Activated T-helper 1 cell treated with anti-CD3 and anti-CD28 coated beads, Interleukin-12 subunit alpha, Interleukin-12 subunit beta, Interleukin-2, Interleukin-4 antibody, amounts not matched to agents 30 ng/mL and 10 ng/mL and 1 ng/mL, durations not matched to agents 14 hours and 24 hours and 36 hours (primary cell): ENCODE measurements at places on chromosomes 6 and 20.

GRCh38 chr20:9458138-9458796 lies 56.1 kb upstream of the LAMP5 start:
- DNase-seq, result no peak

GRCh38 chr6:134247231-134247833 lies 70.6 kb downstream of the SGK1 start:
- peak; percentile 82 for DNase-seq

GRCh38 chr6:45657226-45657625 lies 279.5 kb upstream of the SUPT3H start:
- no peak for DNase-seq

- no peak for DNase-seq
Measured at GRCh38 chr6:81785377-81785776, 32.9 kb upstream of the TENT5A start.

DNA sequence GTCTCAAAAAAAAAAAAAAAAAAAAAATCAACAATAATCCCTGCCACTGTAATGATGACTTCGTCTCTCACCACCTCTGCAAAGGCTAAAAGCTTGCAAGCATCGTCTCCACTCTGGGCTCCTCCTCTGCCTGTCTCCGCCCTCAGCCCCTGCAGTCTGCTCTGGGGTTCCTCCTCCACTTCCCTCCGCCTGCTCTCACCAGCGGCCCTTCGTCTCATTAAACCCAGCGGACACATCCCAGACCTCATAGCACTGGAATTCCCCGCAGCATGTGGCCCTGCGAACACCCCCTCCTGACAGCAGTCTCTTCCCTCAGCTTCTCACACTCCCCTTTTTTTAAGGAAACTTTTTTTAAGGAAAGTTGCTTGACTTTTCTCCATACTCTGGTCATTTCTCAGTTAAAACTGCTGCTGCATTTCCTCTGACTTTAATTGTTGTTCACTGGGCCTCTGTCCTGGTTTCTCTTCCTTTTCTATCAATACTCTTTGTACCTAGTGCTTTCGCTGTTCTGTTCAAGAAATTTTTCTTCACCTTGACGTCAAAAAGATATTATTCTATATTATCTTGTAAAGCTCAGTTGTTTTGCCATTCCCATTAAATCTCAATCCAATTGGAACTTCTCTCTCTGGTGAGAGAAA lies 70.9 kb upstream of the PLEKHG1 start:
- DNase-seq, result no peak

DNA sequence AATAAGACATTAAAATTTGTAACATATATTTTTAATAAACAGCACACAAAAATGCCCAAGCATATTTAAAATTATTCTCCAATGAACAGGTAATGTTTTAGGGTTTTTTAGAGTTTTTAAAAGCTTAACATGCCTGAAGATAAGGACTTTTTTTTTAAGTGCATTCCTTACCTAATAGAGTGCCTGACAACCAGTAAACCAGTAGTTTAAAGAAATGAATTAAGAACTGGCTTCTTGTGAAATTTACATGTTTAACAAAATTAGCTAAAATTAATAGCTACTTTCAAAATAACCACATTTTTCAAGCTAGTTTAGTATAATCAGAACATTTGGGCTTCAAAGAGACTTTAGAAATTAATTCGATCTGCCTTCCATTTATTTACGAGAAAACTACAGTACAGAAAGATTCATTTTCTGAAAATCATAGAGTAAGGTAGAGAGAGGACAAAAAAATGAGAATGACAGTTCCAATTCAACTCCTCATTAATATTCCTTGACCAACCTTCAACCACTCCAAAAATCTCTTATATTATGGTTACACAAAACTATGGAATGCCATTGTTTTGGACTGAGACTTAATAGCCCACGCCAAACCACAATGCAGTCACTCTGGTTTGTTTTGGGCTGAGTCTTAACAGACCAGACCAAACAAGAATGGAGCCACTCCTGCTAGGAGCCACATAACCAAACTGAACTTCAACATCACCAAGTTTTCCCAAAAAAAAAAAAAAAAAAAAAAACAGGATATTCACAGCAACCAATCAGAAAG lies 5.7 kb upstream of the PLN start:
- no peak for DNase-seq

DNA sequence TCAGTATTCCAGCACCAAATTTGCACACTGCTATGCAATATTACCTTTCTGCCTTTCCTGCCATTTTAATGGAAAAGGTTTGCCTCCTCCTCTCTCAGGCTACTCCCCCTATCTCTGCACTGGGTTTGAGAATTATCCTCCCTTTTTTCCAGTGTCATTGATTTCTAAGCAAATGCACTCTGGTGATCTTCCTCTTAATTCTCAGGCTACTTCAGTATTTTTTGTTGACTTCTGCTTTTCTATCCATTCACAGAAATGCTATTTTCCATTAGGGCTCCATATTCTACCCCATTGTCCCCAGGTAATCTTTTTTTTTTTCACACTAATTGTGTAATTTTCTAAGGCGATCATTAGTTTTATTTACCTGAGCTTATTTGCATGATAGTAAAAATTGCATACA lies 144.0 kb downstream of the GJA1 start:
- no peak for DNase-seq

- peak; percentile 21 for DNase-seq
Measured at GRCh38 chr6:149864578-149865535, 698 bp upstream of the LRP11 start.

- DNase-seq, result no peak
Measured at GRCh38 chr20:39702701-39703349, 740.7 kb downstream of the DHX35 start.

GRCh38 chr6:96562886-96563285 lies at the start of gene FHL5:
Gene FHL5, plus strand, starts transcription at chr6:96563128. Its CDS starts 40,486 bp downstream, at chr6:96603614.
- no peak for DNase-seq

- no peak for DNase-seq
Measured at GRCh38 chr6:2980465-2980855, 9.1 kb upstream of the SERPINB6 start.

- DNase-seq, result peak; percentile 16
Measured at GRCh38 chr6:44049163-44049988, 77.9 kb downstream of the MRPL14 start.

DNA sequence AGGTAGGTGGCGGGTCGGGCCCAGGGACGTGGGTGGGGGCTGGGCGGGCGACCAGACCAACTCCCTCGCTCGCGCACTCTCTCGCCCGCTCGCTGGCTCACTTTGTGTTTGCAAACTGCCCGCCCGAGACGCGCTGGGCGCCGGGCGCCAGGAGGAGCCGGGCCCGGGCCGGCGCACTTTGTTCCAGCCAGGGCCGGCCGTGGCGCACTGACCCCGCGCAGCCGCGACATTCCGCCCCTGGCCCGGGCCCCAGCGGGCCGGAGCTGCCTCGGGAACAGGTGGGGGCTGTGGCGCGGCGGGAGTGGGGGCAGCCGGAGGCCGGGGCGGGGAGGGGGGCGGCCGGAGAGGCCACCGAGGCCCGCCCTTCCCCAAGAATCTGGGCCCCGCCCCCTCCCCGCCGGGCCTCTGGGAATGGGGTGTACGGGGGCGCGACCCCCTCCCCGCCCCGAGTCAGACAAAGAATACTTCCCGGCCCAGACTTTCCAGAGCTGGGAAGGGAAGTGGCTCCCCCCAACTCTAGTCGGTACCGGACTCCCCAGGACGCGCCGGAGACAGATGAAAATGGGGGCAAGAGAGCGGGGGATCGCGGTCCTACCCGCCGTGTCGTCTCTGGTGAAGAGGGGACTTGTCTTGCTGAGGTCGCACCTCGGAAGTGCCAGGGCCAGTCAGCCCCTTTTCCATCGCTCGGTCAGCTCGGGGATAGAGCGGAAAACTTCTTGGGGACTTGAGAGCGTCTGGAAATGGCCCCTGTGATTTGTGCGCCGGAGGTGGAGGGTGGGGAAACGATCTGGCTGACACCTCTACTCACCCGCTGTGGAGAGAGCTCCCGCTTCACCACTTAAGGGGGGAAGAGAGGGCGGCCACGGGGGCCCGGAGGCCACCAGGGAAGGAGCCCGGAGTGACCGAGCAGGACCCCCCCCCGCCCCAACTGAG lies 951 bp downstream of the FOXP4 start:
- no peak for DNase-seq

DNA sequence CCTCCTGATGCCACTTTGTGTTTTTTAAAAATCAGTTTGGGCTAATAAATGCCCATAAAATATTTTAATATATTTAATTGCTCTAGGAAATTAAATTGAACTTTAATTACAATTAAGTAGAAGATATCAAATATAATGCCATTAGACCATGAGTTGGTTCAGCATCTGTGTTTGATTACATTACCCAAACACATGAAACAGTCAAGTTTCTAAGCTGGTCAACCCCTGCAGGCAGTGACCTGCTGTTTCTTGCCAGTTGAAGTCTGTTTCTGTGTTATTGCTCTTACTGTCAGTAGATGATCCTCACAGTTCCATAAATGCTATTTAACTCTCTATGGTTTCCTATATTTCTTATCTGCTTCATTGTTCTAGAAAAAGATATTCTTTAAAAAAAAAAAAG lies 9.7 kb upstream of the TENT5A start:
- no peak for DNase-seq

- no peak for DNase-seq
Measured at GRCh38 chr20:61760321-61760720, 305.4 kb downstream of the TAF4 start.

DNA sequence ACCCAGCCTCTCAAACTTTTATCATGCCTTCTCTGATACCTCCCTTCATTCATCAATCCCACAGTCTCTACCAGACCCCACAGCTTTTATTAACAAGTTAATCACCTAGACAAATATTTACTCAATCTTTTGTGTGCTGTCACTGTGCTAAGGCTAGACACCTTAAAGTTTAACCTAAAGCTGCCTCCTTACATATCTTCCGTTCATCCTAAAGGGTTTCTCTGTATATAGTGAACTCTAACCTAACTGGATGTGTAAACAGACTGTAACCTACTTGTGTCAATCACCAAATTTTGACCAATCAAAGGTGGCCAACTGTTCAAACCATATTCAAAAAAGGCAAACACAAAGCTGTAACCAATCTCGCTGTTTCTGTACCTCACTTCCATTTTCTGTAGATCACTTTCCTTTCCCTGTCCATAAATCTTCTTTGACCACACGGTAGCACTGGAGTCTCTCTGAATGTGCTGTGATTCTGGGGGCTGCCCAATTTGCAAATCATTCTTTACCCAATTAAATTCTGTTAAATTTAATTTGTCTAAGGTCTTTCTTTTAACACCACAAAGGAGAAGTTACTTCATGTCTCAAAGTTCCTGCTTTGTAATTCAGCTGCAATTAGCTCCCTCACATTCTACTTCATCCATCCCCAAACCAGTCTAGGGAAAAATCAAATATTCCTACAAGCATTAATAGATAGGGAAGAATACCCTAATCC lies 72.5 kb downstream of the ARHGAP18 start:
- no peak for DNase-seq

GRCh38 chr6:167763056-167763944 lies 63.4 kb upstream of the AFDN start:
- no peak for DNase-seq

DNA sequence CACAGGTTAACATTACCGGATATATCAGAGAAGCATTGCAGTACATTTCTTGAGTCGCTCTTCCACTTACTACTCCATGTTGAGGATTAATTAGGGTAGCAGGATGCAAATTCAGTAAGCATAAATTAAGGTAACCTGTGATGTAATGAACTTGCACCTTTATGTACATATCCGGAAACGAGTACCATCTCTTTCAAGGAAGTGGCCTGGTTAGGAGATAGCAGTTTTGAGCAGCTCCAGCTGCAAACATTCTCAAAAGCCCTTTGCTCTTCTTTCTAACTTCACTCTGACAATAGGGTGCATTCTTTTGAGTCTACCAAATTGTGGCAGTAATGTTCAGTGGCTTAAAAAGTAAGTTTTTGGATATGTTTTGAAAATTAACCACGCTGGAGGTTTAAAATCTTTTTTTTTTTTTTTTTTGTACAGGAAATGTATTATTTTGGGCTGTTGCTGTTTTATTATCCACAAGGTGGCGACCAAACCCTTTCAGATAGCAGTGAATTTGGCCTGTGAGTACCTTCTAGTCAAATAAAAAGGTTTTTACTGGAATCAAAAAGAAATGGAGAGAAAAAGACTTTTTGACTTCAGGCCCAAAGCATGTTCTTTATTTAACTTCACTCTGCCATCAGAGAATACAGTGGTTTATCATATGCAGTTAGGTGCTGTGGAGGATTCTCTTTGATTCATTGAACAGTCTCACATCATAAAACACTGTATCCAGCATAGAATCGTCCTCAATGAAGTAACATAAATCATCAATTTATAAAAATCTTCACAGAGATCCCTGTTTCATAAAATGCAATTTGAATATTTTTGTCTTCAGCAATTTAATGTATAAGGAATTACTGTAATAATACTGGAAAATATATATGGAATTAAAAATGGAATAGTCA lies 8.9 kb downstream of the FAM217B start:
- DNase-seq, result peak; percentile 21

- no peak for DNase-seq
Measured at GRCh38 chr6:117870486-117871242, 36.4 kb upstream of the SLC35F1 start.

DNA sequence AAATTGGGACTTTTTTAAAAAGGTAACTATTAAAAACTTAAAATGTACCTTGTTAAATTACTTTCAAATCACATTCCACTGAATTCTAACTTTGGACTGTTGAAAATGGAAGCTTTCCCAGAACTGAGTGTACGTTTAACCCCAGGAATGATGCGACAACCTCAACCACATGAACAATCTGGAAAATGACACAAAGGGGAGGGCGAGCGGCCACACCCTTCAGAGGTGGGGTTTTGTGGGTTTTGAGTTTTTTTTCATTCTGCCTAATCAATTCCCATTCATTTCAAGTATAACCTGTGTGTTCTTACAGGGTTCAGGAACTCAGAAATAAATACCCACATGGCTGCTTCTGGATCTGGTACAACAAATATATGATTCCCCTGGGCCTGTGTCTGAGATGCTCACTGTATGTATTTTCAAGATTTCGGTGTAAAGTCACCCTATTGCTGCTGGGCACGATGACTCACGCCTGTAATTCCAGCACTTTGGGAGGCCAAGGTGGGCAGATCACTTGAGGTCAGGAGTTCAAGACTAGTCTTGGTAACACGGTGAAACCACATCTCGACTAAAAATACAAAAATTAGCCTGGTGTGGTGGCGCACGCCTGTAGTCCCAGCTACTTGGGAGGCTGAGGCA lies 21.6 kb downstream of the CNKSR3 start:
- no peak for DNase-seq

GRCh38 chr6:39280247-39280731 lies 33.9 kb downstream of the KCNK17 start:
- DNase-seq, result no peak

DNA sequence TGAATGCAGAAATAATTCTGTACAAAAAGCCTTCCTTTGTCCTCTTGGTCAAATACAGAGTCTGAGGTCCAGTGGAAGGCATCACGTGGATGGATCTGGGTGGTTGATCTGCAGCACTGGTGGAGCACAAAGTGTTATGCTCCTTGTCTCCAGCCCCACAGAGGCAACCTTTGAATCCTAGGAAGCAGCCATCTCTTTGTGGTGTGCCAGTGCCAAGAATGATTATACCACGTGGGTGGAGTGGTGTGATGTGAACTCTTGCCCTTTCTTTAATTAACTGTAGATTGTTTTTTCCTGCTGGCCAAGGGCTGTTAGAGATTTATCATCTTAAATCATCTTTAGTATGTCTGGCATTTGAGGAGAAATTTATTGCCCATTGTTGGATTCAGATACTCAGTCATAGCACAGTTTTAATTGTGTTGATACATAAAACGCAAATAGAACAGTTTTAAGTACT lies 31.1 kb downstream of the NCOA7 start:
- DNase-seq, result no peak

- no peak for DNase-seq
Measured at GRCh38 chr20:60035-60918, 27.2 kb upstream of the DEFB125 start.
